ENCODE measurements at places on chromosomes 3 and 15.

GRCh38 chr3:141218162-141218835 lies 13.3 kb upstream of the PXYLP1 start:
- no peak for DNase-seq

GRCh38 chr3:45551214-45552010 lies 43.1 kb upstream of the LIMD1 start:
- DNase-seq, result peak; percentile 97

- DNase-seq, result no peak
These were observed 279.8 kb downstream of the ARPP21 start for GRCh38 chr3:35919160-35919559.

DNA sequence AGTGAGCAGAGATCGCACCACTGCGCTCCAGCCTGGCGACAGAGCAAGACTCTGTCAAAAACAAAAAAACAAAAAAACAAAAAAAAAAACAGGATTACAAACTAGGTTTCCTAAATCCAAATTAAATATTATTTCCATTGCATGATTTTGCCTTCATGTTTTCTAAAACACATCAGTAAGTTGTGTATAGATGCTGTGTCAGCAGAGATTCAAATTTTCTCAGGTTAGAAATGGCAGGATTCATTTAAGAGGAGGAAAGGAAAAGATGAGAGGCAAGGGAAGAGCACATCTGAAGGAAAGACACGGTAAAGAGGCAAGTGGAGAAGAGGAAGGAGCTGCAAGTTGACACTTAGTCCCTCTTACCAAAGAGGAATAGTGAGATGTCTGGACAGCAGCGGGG lies 51.8 kb upstream of the PPARG start:
- DNase-seq, result no peak

- no peak for DNase-seq
These were observed 117.4 kb upstream of the ZBED2 start for GRCh38 chr3:111712294-111713167.

- DNase-seq, result no peak
These were observed 41.3 kb downstream of the APBA2 start for GRCh38 chr15:28927043-28927442.

- peak; percentile 44 for DNase-seq
These were observed 55.9 kb downstream of the VGLL4 start for GRCh38 chr3:11587766-11588165.

All from EH (cell line).